NCI-H187 (cell line): ENCODE measurements at places on chromosomes 2 and 18.

DNA sequence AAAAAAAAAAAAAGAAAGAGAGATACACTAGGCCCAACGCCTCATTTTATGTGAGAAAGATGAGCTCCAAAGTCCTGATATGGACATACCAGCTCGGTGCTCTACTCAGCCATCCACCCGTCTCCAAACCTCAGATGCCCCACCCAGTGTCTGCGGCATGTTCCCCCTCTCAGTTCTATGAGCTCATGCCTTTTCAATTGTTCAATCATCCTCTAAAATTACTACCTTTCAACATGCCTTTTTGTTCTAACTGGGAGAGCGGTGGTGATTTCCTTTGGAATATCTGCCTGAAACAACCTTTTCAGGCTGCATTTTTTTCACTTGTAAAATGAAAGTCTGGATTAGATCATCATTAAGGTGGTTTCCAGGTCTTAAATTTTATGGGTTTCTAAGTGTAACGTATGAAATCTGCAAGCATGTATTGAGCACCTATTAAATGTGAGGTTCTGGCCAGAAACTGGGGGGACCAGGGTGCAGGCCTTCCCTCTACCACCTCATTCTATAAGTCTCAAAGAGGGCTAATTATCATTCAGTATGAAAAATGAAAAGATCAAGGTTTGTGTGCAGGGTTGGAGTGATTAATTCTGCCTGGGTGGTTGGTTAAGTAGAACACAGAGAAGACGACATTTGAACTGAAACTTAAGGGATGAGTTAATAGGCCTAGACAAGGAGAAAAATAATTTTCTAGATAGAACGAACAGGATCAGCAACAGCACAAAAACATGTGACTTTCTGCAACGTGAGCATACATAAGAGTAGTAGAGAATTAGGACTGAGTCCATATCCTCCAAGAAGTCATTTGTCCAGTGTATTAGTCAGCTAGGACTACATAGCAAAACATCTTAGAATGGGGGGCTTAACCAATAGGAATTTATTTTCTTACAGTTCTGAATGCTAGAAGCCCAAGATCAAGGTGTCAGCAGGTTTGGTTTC is 87.4 kb upstream of the GLS start:
- DNase-seq = no peak

GRCh38 chr18:45386041-45386655 is 229.1 kb upstream of the SLC14A2 start:
- DNase-seq = no peak

- DNase-seq = no peak
Observed at GRCh38 chr18:59592624-59593023, 104.6 kb downstream of the CCBE1 start.

DNA sequence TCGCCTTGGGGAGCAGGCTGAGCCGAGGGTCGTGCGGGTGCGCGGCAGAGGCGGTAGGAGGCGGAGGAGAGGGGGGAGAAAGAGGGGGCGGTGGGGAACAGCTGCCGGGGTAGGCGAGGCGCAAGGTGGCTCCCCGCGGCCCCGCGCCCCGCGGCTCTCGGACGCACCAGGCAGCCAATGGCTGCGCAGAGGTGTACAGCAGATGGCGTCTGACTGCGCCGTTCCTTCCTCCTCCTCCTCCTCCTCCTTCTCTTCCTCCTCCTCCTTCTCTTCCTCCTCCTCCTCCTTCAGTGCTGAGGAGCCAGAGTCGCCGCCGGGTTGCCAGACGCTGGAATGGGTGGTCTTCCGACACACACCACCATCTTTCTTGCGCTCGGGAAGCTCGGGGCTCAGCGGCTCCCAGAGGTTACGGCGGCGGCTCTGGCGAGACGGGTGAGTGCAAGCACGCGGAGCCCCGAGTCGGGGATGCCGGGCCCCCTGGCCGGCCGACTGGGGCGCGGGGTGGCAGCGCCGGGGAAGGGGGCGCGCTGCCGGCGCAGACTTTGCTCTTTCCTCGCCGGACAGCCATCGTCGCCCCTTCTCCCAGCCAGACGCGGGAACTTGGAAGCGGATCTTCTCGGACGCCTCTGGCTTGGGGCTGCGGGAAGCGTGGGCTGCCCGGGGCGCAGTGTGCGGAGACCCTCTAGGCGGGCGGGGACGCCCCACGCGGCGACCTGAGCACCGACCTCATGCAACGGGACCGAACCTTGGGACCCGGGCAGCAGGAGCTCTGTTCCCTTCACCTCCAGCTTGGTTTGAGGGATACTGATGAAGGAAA is at the start of gene THSD7B:
THSD7B (plus strand) TSS at position 290 of the 817 bp plus-strand sequence. CDS start 116,634 bp downstream, outside the sequence.
- no peak for DNase-seq

GRCh38 chr18:76368271-76368670 is 126.8 kb downstream of the ZNF516 start:
- DNase-seq = no peak

DNA sequence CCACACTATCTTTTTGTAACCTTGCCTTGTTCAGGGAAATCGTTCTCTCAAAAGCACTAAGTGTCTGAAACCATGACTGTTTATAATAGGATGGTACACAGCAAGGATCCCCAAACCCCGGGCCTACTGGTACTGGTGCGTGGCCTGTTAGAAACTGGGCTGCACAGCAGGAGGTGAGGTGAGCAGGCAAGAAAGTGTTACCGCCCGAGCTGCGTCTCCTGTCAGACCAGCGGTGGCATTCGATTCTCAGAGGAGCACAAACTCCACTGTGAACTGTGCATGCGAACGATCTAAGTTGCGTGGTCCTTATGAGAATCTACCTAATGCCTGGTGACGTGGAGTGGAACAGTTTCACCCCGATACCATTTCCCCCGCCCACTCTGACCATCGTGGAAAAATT is 81.8 kb upstream of the KCNJ3 start:
- DNase-seq = no peak

GRCh38 chr18:53489266-53489665 is 735.2 kb downstream of the MBD2 start:
- no peak for DNase-seq

DNA sequence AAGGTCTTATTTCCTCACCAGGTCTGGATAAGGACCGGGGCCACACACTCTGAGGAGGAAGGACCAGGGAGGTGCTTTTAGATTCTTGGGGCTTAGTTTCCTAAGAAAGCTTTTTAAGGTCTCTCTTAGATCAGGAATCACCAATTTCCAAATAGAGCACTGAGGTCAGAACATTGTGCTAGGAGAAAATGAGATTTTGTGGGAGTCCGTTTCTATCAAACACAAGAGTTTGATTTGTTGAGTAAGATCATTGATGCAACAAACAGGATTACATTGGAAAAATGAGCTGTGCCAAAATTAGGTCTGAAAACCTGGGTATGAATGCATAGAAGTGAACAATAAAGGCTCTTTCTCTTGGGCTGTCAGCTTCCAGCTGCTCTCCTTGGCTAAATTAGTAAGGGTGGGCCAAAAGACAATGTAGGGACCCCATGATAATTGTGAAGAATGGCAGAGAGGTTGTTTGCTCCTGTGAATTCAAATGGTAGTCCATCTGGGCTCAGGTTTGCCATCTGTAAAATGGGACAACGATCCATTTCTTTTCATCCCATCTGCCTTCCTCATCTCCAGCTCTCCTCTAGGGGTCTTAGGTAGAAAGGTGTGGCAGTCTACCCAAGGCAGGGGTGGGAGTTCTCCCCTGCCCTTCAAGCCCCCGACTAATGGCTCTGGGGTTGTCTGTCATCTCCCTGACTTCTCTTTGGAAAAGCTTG is 20.0 kb downstream of the IGFBP2 start:
- no peak for DNase-seq

DNA sequence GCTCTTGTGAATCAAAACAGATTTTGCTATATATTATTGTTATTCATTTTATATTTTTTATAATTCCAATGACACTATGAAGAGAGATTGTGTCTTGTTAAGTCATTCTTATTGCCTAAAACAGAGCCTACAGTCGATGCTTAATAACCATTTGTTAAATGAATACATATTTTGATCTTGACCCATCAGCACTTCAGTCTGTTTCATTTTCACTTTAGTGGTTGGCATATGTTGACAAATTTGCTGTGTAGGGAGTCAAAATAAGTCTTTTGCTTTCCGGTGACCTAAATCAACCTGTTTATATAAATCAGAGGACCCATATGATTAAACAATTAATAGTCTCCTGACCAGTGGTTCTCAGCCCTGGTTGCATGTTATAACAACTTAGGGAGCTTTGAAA is 97.1 kb downstream of the TXNL1 start:
- DNase-seq = no peak

DNA sequence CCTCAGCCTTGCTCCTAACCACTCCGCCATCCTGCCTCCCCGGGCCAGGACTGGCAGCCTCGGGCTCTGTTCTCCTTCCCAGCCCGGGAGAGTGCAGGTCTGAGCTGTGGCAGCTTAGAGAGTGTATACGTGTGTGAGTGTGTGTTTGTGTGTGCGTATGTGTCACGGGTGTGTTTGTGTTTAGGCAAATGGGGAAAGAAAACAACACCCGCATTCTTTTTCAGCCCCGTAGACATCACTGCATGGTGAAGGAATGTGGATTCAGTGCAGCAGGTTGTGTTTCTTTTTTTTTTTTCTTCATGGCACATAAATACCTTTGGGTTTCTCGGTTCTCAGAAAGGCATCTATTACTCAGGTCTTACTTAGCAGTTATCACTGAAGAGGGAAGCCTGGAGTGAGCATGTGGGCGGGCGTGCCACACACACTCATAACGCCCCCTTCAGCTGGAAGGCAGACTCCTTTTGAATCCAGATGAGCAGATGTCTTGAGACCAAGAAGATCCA is 44.2 kb downstream of the GLI2 start:
- no peak for DNase-seq

DNA sequence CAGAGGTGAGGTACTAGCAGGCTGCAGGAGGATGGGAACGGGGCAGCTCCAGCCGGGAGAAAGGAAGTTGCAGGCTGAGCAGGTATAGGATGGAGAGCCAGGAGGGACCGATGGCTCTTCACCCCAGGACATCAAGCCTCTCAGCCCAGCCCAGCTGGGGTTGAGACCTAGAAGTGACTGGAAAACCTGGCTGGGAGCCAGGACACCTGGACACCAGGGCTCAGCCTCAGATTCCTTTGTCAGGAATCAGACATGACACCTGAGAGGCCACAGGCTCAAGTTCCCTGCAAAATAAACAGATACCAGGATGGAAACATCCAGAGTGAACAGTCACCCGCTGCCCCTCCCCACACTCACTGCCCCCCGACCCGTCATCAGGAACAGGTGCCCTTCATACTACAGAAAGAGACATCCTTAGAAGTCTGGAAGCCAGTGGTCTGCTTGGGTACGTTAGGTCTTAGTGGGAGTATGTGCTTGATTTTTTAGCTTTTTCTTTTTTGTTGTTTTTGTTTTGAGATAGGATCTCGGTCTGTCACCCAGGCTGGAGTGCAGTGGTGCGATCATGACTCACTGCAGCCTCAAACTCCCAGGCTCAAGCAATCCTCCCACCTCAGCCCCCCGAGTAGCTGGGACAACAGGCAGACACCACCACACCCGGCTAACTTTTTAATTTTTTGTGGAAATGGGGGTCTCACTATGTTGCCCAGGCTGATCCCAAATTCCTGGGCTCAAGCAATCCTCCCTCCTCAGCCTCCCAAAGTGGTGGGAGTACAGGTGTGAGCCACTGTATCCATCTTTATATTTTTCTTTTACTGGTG is 95.7 kb upstream of the STPG4 start:
- DNase-seq = peak; percentile 87

GRCh38 chr2:120262761-120263428 is 10.2 kb downstream of the RALB start:
- no peak for DNase-seq

DNA sequence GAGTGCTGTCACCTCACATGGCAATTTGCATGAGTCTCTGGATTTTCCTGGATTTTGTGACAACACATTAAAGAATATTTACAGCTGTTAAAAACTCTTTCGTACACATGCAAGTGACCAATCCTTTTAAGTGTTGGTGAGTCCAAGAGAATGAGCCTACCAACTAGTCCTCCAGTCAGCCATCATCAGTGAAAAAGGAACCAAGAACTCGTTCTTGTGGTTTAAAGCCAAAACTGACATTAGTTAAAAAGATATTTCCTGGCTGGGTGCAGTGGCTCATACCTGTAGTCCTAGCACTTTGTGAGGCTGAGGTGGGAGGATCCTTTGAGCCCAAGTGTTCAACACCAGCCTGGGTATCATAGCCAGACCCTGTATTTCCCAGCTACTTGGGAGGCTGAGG is 215.4 kb upstream of the ITGA4 start:
- no peak for DNase-seq

- DNase-seq = no peak
Observed at GRCh38 chr2:185127412-185127811, 529.1 kb downstream of the ZNF804A start.

GRCh38 chr18:75162467-75162866 is 46.5 kb downstream of the PTGR3 start:
- DNase-seq = no peak

DNA sequence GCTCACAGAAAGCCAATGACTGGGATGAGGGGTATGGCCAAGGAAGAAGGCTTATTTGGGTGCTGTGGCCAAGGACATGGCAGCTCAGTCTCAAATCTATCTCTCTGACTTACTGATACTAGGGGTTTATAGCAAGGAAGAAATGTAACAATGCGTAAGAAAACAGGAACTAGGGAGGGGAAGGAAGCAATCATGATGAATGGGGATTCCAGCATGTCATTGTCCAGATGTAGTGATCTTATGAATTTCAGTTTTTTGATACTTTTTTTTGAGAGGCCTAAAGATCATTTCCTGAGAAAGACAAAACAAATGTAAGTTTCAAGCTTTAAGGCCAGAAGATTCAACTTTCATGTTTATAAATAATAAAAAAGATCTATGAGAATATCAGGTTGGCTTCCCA is 298.6 kb upstream of the FAM98A start:
- no peak for DNase-seq

DNA sequence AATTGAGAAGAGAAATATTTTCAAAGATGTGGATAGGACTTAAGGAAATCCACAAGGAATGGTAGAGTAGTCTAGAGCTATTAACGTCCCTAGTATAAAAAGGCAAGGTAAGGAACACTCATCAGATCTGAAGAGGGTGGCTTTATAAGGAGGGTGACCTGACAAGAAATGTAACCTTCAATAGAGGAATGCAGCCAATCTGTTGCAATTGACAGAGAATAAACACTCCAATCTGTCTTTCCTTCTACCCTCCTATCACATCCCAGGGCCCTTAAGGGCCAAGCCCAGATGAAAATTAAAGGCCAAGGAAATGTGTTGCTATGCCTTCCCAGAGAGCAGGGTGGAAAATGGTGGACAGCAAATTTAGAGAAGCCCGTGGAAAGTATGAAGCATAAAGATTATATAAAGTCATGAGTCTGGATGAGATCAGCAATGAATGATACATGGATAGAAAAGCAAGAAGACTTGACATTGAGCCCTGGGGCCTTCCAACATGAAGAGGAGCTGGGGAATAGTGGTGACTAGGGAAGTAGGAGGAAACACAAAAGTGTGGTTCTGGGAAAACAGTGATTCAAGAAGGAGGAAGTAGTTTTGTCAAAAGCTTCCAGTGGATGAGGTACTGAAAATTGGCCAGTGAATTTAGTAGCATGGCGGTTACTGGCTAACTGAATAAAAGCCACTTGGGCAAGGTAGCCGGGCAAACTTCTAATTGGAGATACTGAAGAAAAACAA is 270.6 kb upstream of the TANK start:
- DNase-seq = no peak

GRCh38 chr2:133266041-133266925 is 302.0 kb downstream of the NCKAP5 start:
- DNase-seq = no peak

GRCh38 chr2:224601923-224602322 is 16.8 kb upstream of the CUL3 start:
- no peak for DNase-seq

GRCh38 chr2:47251404-47251675 is 96.2 kb upstream of the STPG4 start:
- DNase-seq = no peak

- no peak for DNase-seq
Observed at GRCh38 chr18:47868744-47869143, 61.7 kb downstream of the SMAD2 start.
